Lung (tissue), 17 donors: ENCODE measurements at places on chromosomes 12 and 14. TPM values are rescaled to one million over a fixed set of nuclear protein-coding genes. Genes with fewer than 3 reads are reported as not detected.
A peak's percentile ranks its signal among the peaks of the same experiment; 100 is the strongest.

DNA sequence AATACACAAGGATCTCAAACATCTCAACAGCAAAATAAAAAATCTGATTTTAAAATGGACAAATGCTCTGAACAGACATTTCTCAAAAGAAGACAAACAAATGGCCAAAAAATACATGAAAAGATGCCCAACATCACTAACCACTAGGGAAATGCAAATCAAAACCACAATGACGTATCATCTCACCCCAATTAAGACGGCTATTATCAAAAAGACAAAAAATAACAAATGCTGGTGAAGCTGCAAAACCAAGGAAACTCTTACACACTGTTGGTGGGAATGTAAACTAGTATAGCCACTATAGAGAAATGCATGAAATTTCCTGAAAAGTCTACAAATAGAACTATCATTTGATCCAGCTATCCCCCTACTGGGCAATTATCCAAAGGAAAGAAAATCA, 145.0 kb downstream of the BTG1 start:
- no peak overlapping the region for H3K27ac ChIP-seq
- no peak overlapping the region for H3K4me3 ChIP-seq
- DNase-seq, result no peak
- no peaks in the 10 kb centered on the region for H3K36me3 ChIP-seq
- H3K4me1 ChIP-seq, result peaks cover 11% of the 10 kb centered on the region

GRCh38 chr12:44465139-44465538, 411.0 kb downstream of the NELL2 start:
- no peak overlapping the region for H3K27ac ChIP-seq
- no peaks in the 10 kb centered on the region for H3K4me1 ChIP-seq
- no peak overlapping the region for H3K4me3 ChIP-seq
- H3K36me3 ChIP-seq, result no peaks in the 10 kb centered on the region

GRCh38 chr12:4106621-4107020, 166.9 kb upstream of the CCND2 start:
- DNase-seq, result no peak
- H3K4me1 ChIP-seq, result no peaks in the 10 kb centered on the region
- no peaks in the 10 kb centered on the region for H3K36me3 ChIP-seq
- no peak overlapping the region for H3K4me3 ChIP-seq
- H3K27me3 ChIP-seq, result no peaks in the 10 kb centered on the region

- no peaks in the 10 kb centered on the region for H3K27me3 ChIP-seq
- H3K36me3 ChIP-seq, result no peaks in the 10 kb centered on the region
- H3K4me3 ChIP-seq, result no peak overlapping the region
- H3K4me1 ChIP-seq, result no peaks in the 10 kb centered on the region
- H3K27ac ChIP-seq, result no peak overlapping the region
Observed at GRCh38 chr12:99521664-99522063, 125.9 kb upstream of the GARIN6 start.

- peak within 1 kb of the TSS; percentile 76 for H3K27ac ChIP-seq
- peak; percentile 20 for DNase-seq
- no peak within 1 kb of the TSS for H3K4me3 ChIP-seq
- H3K27me3 ChIP-seq, result no peaks in the 10 kb centered on the region
- no peaks in the 10 kb centered on the region for H3K36me3 ChIP-seq
Observed at GRCh38 chr14:81400202-81400678, at the start of gene STON2. Gene STON2 (minus strand): TSS chr14:81400324. CDS start chr14:81398382, 1,942 bp downstream.

DNA sequence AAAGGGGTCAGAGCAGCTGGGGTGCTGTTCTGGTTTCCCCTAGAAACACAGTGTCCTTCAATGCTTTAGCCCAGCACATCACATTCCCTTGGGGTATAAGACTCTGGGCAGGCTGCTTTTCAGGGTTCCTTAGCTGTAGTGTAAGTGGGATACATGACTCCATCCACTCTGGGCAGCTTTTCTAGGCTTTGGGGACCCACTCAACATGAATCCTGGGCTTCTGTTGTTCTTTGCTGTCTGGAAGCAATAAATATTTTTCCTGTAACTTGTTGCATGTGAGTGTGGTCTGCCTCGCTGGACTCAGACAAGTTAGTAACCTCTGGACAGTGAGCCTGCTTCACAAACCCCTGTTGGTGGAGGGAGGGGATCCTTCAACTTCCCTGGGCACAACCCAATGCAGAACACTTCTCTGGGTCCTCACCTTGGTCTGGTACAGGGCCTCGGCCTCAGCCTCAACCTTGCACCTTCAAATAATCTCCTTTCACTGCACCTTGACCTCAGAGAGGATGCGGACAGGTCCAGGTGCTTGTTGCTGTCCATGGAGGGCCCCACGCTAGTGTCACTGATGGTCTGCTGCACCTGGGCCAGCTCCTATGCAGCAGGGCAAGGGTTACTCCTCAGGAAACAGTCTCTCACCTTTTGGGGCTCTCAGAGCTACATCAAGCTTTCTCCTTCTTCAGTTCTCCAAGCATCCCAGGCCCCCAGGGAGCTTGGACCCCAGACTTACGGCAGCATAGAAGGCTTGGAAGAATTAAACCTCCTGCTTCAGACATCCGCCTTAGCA, 13.5 kb upstream of the KRT73 start:
- no peaks in the 10 kb centered on the region for H3K36me3 ChIP-seq
- no peaks in the 10 kb centered on the region for H3K4me1 ChIP-seq
- H3K4me3 ChIP-seq, result no peak overlapping the region
- no peak overlapping the region for H3K27ac ChIP-seq

DNA sequence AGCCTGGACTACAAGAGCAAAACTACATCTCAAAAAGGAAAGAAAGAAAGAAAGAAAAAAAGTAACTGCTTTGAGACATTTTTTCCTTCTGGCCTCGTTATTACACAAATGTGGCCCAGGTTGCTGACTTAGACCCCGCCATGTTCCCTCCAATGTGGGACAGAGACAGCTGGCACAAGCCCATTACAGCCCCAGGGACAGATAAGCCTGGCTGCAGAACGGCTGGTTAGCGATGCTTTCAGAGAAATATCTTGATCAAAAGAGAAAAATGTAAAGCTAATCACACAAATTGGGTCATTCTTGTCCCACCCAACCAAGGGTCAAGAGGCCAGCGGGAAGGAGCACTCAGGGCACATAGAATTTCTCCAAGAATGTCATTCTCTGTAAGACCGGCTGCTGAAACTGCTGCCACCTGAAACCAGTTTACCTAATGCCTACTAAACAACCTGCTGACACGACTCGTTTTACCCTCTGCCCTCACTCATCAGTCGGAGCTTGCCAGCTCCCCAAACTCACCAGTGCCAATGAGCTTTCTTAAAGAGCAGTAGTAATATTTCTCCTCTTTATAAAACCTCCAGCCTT, 63.1 kb downstream of the TNFAIP2 start:
- H3K27ac ChIP-seq, result no peak overlapping the region
- H3K4me1 ChIP-seq, result peaks cover 7% of the 10 kb centered on the region
- H3K36me3 ChIP-seq, result no peaks in the 10 kb centered on the region
- no peaks in the 10 kb centered on the region for H3K27me3 ChIP-seq

DNA sequence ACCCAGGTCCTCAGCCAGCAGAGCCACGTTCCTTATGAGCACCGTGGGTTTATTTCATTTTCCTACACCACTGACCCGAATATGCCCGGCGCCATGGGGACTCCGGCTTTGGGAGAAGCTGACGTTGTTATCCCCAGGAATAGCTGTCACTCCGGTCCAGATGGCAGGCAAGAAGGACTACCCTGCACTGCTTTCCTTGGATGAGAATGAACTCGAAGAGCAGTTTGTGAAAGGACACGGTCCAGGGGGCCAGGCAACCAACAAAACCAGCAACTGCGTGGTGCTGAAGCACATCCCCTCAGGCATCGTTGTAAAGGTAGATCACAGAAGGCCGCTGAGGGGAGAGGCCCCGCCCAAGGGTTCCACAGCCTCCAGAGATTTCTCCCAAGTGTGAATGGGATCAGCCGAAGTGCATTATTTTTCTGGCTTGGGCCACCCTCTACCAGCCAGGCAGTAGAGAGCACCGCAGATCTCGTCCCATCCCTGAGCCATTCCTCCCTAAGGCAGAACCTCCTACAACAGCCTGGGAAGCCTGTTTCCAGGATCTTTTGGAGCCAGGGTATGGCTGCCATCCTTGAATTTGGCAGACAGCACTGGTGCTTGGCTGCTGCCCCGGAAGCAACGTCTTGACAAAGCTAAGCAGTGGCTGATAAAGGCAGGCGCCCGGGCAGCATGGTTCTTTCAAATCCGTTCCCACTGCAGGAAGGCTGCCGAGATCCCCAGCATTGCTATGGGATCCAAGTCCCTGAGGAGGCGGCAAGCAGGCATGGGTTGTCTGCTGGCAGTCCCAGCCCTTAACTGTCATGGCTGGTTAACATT, 17.8 kb downstream of the CDK2AP1 start:
- H3K36me3 ChIP-seq, result peaks cover 26% of the 10 kb centered on the region
- peaks cover 2% of the 10 kb centered on the region for H3K4me1 ChIP-seq
- H3K27me3 ChIP-seq, result no peaks in the 10 kb centered on the region
- no peak overlapping the region for H3K4me3 ChIP-seq

GRCh38 chr12:57614948-57615500, 3.8 kb downstream of the ARHGEF25 start:
- H3K27ac ChIP-seq, result no peak overlapping the region
- no peaks in the 10 kb centered on the region for H3K36me3 ChIP-seq
- peaks cover 3% of the 10 kb centered on the region for H3K4me1 ChIP-seq

GRCh38 chr12:84804691-84805473, 107.7 kb downstream of the SLC6A15 start:
- H3K27ac ChIP-seq, result no peak overlapping the region
- H3K4me3 ChIP-seq, result no peak overlapping the region
- H3K36me3 ChIP-seq, result no peaks in the 10 kb centered on the region
- no peaks in the 10 kb centered on the region for H3K4me1 ChIP-seq
- no peak for DNase-seq

DNA sequence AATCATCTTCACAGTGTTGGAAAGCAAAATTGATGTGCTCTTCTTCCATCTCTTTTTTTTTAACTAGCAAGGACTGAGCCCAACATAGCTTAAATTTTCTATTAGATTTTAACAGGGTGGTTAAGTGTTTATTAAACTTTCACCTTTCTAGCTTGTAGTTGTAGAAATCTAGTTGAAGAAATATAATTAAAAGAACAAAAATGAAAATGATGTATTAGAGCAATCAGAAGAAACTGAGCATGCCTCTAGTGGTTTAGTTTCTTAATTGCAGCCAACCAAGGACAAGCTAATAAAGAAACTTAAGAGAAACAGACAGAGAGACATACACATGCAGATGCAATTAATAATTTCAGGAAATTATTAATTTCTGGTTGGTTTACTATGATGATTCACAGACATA, 673.0 kb upstream of the LMO3 start:
- DNase-seq, result no peak
- H3K27ac ChIP-seq, result no peak overlapping the region
- H3K36me3 ChIP-seq, result no peaks in the 10 kb centered on the region

DNA sequence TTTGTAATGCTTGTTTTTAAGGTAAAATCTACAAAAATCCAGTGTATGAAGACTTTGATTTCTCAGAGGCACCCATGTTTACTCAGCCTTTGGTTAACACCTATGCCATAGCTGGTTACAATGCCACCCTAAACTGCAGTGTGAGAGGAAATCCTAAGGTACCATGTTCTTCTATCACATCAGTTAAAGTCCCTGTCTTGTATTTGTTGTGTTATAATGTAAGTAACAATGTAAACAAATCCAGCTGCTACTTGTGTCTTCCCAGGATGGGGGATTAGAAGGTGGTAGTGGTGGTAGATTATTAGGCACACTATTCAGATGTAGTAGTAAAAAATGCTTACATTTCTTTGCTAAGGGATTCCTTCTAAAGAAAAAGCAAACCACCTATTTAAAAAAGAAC, 19.4 kb upstream of the CHPT1 start:
- H3K27ac ChIP-seq, result no peak overlapping the region
- peaks cover 7% of the 10 kb centered on the region for H3K4me1 ChIP-seq
- no peaks in the 10 kb centered on the region for H3K27me3 ChIP-seq
- no peaks in the 10 kb centered on the region for H3K36me3 ChIP-seq
- no peak overlapping the region for H3K4me3 ChIP-seq

GRCh38 chr12:71958457-71958856, 19.8 kb downstream of the TPH2 start:
- H3K4me1 ChIP-seq, result no peaks in the 10 kb centered on the region
- H3K4me3 ChIP-seq, result no peak overlapping the region
- H3K27me3 ChIP-seq, result no peaks in the 10 kb centered on the region
- DNase-seq, result no peak
- H3K36me3 ChIP-seq, result no peaks in the 10 kb centered on the region

DNA sequence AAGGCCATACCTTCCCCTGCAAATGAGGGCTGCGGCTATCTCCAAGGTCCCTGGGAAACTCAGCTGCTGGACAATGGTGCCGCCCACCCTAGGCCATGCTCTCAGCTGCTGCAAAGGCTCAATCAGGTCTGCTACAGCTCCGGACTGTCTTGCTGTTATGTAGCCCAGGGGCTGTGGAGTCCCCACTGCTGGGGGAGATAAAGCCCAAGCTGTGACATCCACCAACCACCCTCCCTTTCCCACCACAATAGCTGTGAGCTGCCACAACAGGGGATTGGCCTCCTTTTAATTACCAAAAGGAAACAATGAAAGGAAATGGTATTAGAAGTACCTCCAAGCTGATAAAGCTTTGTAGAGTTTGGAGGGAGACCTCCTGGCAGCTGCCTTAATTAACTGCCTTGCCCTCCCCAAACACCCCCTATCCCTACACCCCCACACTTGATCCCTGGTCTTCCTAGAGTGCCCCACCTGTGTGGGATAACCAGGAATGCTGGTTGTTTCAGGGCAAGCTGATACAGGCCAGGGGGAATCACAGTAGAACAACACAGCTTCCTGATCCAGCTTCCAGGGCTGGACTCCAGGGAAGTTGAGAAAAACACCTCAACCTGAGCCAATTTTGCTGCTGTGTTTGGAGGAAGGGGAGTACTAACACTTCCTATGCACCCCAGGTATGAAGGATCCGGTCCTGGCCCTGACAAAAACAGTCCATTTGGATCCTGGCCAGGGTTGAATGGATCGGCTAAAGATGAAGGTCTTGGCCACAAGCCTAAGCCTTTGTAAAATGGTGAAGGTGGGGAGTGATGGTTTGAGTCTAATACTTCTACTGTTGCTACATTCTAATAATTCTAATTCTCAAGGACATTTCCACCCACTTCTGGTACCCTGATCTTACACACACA, at the start of gene VWF:
VWF (minus strand) TSS at position 260 of the 899 bp plus-strand sequence. CDS start 1,474 bp downstream, outside the sequence.
- H3K36me3 ChIP-seq, result no peaks in the 10 kb centered on the region
- peak within 1 kb of the TSS; percentile 86 for H3K27ac ChIP-seq
- H3K4me3 ChIP-seq, result peak within 1 kb of the TSS; percentile 58
- no peaks in the 10 kb centered on the region for H3K4me1 ChIP-seq
- H3K27me3 ChIP-seq, result no peaks in the 10 kb centered on the region

- peaks cover 35% of the 10 kb centered on the region for H3K4me1 ChIP-seq
- no peak overlapping the region for H3K27ac ChIP-seq
- DNase-seq, result peak; percentile 35
- no peaks in the 10 kb centered on the region for H3K36me3 ChIP-seq
- H3K27me3 ChIP-seq, result no peaks in the 10 kb centered on the region
Observed at GRCh38 chr14:68497011-68497410, 295.9 kb downstream of the ZFP36L1 start.

Gene ZDHHC22
- polyA plus RNA-seq, result 0.02 TPM

Gene CISTR
- polyA plus RNA-seq, result not detected

Gene B4GALNT1
- polyA plus RNA-seq, result 0.53 TPM

Gene TDRD9
- 2.4 TPM for polyA plus RNA-seq

Gene LRRC43
- 3.7 TPM for polyA plus RNA-seq

Gene ANKS1B
- polyA plus RNA-seq, result 0.32 TPM

Gene KCNH3
- polyA plus RNA-seq, result 1.6 TPM

Gene TBPL2
- polyA plus RNA-seq, result not detected
